ENCODE measurements at places on chromosomes 6 and 20.
A peak's percentile ranks its signal among the peaks of the same experiment; 100 is the strongest.

DNA sequence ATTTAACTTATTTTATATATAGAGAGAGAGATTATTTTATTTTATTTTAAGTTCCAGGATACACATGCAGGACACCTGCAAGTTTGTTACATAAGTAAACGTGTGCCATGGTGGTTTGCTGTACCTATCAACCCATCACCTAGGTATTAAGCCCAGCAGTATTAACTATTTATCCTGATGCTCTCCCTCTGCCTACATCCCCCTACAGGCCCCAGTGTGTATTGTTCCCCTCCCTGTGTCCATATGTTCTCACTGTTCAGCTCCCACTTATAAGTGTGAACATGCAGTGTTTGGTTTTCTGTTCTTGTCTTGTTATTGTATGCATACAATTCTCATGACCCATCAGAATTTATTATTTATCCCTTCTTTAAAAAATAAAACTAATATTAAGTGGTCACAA is 34.6 kb downstream of the FKBP1C start:
- DNase-seq, result no peak

- DNase-seq, result no peak
These were observed 236.6 kb downstream of the ARID1B start for GRCh38 chr6:157013649-157014304.

GRCh38 chr6:152173321-152173720 is 365.8 kb downstream of the ESR1 start:
- no peak for DNase-seq

DNA sequence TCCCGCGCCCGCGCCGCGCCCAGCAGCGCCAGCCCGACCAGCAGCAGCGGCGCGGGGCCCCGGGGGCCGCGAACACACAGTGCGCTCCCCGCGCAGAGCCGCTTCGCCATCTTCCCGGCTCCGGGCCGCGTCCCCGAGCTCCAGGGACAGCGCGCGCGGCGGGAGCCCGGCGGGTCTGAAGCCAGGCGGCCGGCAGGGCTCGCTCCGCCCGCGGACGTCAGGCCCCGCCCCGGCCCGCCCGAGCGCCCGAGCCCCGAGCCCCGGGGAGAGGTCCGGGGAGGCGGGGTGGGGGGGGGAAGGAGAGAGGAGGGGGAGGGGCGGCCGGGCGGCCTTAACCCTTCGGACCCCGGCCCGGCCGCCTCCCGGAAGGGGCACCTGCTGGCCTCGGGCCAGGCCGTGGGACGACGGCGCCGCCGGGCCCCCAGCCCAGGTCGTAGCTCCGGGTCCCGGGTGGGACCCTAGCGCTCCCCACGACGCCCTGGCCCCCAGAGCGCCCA is at the start of gene LAMA5:
LAMA5 (minus strand) TSS at position 177 of the 497 bp plus-strand sequence; CDS start at position 110, 67 bp downstream.
- peak; percentile 86 for DNase-seq

DNA sequence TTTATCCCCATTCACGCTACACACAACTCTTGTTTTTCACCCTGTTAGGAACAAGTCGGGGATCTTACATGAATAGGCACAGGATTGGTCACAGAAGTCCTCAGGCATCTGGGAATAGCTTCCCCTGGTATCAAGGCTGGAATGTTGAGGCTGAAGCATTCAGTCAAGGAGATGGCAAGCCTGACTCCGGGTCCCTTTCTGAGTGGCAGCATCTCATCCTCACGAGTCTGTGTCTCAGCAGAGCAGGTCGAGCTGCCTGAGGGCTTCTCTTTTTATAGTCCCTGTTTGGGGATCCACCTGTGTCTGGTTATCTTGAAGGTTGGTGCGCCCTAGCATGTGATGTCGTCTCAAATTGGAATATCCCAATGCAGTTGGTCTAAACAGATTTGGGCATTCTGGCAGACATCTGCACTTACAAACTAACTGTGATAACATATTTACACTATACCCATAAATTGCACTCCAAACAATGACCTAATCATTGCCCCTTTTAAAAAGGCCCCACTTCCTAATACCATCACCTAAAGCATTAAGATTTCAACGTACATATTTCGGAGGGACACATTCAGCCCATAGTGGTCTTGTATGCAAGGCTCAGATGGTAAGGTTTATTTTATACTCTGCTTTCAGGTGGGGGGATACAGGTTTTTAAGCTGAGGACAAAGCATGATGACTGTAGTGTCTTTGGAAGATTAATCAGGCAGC is 112.7 kb upstream of the CLDN20 start:
- DNase-seq, result no peak

DNA sequence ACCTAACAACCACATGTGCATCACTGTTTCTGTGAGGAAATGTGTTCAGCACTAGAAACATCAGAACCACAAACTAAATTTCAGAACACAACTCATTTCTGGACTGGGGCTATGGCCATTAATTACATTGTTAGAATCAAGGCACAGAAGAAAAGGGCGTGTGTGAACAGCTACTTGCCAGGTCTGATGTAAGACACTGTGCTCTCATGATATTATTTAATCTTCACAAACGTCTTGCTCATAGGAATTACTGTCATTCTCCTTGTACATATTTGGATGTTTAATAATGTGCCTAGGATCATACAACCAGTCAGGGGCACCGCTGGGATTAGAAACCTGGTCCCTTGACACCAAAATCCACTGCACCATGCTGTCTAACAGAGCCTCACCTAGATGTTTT is 14.8 kb downstream of the ADGRF1 start:
- no peak for DNase-seq

DNA sequence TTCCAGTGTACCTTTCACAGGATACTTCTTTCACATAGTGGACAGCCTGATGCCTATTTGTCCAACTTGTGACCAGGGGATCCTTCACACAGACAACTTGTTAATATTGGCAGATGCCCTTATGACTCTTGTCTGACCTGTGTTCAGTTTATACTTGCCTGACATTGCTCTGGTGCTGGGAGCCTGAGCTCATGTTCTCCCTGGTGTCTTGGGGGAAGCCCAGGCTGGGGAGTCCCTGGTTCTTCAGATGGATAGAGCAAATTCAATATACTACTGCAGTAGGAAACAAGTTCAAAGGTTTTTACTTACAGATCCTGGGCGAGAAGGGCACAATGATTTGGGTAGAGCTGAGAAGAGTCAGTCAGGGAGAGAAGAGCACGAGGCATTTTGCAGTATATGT is 76.1 kb downstream of the NKAIN2 start:
- DNase-seq, result no peak

GRCh38 chr6:17621003-17621402 is 20.9 kb downstream of the FAM8A1 start:
- no peak for DNase-seq

DNA sequence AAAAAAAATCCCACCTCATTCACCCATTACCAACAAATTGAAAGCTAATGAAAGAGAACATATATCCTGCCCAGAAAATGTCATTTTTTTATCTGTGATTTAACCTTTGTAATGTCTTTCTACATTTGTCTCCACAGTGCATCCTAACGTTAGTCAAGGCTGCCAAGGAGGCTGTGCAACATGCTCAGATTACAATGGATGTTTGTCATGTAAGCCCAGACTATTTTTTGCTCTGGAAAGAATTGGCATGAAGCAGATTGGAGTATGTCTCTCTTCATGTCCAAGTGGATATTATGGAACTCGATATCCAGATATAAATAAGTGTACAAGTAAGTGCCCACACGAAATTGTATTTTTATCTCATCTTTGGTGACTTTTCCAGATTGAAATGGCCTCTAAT is 30.0 kb downstream of the RSPO3 start:
- DNase-seq, result no peak

DNA sequence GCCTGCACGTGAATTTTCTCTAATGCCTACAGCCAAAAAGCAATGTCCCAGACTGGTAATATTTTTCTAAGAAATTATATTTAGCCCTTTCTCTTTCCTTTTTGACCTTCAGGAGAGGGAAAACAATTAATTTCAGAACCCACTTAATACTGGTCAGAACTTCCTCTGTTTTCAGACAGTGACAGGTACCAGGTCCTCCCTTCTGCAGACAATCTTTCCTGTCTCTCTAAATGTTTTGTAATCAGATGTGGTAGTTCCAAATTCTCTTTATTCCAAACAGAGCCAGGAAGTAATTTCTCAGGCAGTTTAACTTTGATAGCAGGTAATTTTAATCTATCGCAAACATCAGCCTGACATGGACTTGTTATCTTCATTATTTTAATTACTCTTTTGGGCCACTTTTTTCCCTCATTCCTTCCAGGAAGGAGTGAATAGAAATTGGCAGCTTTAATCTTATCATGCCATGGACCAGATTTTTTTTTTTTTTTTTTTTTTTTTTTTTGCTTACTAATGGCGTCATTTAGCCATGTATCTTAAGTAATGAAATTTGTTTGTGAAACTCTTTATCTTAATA is 348.6 kb upstream of the SOX4 start:
- no peak for DNase-seq

- no peak for DNase-seq
These were observed 16.6 kb upstream of the CCND3 start for GRCh38 chr6:41958022-41958856.

- no peak for DNase-seq
These were observed 466.2 kb downstream of the CDH26 start for GRCh38 chr20:60424267-60424902.

DNA sequence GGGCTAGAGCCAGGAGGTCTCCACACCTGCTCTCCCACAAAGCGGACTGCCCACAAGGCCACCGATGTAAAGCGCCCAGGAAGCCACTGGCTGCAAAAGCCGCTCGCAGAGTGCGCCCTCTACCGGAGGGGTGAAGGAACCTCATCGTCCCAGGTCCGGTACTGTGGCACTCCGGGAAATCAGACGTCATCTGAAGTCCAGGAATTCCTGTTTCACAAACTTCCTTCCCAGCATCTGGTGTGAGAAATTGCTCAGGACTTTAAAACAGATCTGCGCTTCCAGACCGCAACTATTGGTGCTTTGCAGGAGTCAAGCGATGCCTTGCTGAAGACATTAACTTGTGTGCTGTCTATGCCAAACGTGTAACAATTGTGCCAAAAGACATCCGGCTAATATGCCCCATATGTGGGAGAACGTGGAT is 115.1 kb upstream of the ARID1B start:
- DNase-seq, result no peak

DNA sequence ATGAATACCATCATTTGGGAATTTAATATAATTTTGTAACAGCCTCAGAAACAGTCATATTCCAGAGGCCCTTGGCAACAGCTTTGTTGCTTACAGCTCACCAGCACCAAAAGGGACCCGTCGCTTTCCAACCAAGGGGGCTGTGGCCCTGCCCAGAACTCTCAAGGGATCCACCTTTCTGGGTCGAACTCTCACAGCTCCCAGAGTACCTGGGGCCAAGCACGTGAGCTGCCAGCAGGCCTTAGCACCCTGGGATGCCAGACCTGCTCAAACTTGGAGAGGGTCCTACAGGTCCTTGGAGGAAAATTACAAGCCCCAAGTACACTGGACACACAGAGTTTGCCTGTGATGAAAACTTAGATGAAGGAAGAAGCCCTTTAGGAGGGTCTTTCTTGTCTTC is 66.6 kb downstream of the SNX5 start:
- DNase-seq, result no peak

DNA sequence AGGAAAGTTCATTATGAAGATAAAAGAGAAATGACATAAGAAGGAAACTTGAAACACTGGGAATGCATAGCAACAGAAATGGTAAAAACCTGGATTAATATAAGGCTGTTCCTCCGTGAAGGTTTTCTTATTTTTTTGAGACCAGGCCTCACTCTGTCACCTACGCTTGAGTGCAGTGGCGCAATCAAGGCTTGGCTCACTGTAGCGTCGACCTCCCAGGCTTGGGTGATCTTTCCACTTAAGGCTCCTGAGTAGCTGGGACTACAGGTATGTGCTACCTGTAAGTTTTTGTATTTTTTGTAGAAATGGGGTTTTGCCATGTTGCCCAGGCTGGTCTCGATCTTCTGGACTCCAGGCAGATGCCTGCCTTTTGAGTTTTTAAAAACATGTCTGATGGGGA is 51.7 kb downstream of the PANK2 start:
- no peak for DNase-seq

DNA sequence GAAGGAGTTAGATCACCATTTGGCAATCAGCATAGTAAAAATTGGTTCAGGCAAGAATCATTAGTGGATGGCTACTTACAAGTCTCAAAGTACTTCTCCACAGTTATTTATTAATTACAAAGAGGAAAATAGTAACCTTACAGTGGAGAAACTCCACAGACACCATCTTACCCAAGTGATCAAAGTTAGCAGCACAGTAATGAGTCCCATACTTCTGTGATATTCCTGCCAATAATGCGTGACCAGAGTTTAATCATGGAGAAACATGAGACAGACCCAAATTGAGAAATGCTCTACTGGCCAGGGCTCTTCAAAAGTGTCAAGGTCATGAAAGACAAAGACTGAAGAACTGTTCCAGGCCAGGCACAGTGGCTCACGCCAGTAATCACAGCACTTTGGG is 9.5 kb downstream of the TBC1D7 start:
- no peak for DNase-seq

GRCh38 chr20:36374995-36375394 is 68.9 kb downstream of the DLGAP4 start:
- DNase-seq, result no peak

GRCh38 chr20:63782051-63782471 is 42.5 kb downstream of the SLC2A4RG start:
- DNase-seq, result no peak

DNA sequence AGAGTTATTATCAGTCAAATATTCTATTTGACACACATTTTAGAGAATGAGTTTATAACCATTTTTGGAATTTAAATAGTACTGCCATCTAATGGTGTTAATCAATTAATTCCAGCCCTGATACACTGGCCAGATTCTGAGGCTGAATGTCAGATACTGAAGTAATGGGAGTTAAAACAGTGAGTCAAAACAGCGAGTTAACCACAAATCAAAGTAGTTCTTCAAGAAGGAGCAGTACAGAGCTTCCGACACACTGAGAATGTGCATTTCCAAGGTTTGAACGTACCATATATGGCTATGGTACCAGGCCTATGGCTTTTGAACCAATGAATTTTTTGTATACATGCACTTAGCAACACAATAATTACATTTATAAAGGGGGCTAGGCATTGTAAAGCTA is 11.3 kb upstream of the CEP43 start:
- DNase-seq, result no peak

DNA sequence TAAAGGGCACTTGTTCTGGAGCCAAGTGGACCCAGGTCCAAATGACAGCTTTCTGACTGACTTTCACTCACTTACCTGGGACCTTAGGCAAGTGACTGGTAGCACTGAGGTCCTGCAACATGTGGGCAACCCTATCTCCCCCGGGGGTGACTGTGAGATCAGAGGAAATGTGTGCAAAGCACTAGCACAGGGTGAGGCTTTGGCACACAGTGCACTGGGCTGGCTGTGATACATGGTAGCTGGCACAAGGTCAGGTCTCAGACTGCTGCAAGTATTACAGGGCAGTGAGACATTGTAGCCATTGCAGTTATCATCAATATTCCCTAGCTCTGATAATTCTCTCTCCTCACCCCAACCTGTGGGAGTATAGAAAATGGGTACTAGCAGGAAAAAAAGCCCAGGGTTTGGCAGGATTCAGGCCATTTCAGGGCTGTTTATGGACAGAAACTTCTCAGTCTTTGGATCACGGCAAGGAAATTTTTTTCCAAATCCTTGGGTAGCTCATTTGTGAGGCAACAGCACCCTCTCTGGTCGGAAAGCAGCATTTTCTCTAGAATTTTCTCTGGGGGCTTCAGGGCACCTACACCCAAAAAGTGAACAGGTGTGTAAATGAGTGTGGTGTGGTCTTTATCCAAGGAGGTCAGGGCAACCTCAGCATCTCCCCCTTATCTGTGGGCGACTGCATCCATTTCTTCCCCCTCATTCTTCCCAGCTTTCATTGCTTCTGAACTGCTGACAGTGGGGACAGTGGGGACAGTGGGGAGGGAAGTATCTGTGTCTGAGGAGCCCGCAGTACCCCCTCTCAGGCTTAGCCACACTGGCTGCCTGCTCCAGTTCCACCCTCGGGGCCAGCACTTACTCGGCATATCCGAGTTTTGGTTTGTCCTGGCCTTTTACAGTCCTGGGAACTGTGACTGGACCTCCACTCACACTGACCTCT is 148.7 kb upstream of the PHACTR3 start:
- DNase-seq, result no peak
